ENCODE measurements at places on chromosomes 13 and 19.
A peak's percentile ranks its signal among the peaks of the same experiment; 100 is the strongest.

DNA sequence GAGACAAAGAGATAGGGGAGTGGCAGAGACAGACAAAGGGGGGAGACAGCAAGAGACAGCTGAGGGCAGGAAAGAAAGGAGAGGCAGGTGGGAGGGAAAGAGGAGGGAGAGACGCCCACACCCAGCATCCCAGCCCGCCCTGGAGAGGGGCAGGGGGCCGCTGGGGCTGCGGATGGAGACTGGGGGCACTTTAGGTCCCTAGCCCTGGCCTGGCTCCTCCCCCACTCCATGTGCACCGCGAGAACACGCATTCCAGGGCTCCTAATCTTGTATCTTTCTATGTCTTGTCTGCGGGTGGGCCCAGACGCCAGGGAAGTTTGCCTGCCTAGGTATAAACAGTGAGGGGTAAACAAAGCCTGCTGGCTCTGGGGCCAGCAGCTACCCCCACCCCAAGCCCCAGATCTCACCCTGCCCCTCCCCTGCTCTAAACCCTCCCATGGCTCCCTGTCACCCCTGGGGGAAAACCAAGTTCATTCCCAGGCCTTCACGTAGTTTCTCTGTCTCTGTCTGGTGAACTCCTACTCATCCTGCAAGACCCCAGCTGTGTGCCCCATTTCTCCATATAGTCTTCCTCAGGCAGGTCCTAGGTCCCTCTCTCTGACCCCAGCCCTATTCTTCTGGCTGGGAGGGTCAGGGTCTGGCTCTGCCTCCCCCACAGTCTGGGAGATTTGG lies 5.7 kb downstream of the TLE5 start:
- DNase-seq = no peak

DNA sequence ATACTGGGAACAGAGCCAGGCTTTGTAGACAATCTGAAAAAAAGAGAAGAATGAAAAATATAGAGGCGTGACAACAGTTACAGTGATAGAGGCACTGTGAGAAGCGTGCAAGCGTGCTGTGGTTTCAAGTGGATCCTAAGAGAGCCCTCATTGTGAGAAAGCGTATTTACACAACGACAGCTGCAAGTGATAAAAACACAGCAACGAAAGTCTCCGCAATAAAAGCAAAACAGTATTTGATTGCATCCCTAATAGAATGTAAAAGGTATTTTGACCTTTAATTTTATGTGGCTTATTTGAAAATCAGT lies 642.7 kb upstream of the ARGLU1 start:
- no peak for DNase-seq

GRCh38 chr19:6464070-6464873 lies at the start of gene CRB3:
TSS of gene CRB3 (plus strand) at chr19:6464271. CDS start at chr19:6464702, 431 bp downstream.
- DNase-seq = peak; percentile 29

GRCh38 chr13:38045278-38046048 lies 175.9 kb upstream of the TRPC4 start:
- DNase-seq = no peak

DNA sequence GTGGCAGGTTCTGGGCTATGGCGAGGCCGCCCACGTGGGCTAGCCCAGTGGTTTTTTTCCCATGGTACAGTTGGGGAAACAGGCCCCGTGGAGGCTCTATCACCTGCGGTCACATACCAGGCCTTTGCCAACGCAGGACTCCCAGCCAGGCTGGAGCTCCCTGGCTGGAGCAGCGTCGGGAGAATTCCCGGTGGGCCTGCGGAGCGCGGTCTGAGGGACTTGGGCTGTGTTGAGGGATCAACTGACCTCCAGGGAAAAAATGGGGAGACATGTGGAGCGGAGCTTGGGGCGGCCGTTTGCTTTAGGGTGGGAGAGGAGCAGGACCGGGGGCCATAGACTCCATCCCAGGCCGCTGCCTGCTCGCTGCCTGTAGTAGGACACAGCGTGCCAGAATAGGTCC lies 16.4 kb downstream of the DOT1L start:
- no peak for DNase-seq

Measured in stimulated activated CD8-positive, alpha-beta memory T cell treated with anti-CD3 and anti-CD28 coated beads, Interleukin-15, amount 100 ng/mL, for 1 hour (primary cell).